Hypothalamus (tissue), 51 donors: ENCODE measurements at places on chromosomes 7 and 10.

DNA sequence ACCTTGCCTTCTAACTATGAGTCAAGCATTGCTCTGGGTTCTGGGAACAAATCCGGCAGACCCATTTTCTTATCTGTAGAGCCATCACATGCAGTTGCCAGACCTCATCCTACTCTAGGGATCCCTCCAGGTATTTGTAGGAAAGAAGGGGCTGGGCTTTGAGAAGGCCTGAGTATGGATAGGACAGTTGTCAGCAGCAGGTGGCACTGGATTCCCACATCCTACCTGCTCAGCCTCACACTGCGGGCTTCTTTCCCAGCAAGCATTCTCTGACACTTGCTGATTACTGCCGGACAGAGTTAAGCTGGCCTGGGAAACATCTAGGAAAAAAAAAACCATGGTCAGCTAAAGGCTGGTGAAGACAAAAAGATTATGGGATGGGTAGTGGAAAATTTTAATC is 224.1 kb downstream of the CCSER2 start:
- no peak for DNase-seq

- DNase-seq, result no peak
These were observed 53.2 kb downstream of the TFAM start for GRCh38 chr10:58438340-58438871.

GRCh38 chr7:4138866-4139265 is 543.2 kb upstream of the FOXK1 start:
- DNase-seq, result no peak

DNA sequence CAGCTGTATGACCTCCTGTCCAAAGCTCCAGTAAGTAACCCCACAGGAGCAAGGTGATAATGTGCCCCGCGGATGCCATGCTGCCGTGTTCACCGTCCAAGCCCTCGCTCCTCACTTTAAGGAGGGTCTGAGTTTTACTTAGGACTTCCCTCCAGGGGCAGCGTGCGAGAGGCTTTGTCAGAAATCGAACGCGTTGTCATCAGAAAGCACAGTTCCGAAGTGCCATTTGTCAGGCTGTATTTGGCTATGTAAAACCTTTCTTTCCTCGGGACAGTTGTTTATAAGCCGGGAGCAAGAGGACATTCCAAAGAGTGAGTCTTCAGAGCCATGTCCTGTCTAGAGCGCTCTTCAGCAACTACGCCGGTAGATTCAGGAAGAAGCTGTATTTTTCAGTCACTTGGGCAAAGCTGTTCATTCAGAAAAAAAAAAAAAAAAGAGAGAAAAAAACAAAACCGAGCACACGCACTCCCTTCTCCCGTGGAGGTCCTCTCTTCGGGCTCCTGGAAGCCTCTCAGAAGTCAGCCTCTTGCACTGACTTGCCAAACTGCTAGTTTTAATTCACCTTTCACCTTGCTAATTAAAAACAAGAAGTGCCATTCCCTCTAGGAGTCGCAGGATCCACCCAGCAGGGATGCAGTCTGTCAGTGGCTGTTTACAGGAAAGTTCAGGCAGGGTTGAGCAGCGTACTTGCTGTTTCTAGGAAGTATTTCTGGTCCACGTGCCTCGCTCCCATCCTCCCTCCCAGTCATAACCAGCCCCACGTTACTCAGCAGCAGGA is at the start of gene SEMA3E:
SEMA3E (minus strand) TSS at position 676 of the 778 bp plus-strand sequence.
- no peak for DNase-seq

GRCh38 chr10:125911990-125912389 is 15.6 kb downstream of the FANK1 start:
- DNase-seq, result no peak
